ENCODE measurements at places on chromosomes 11 and 22. TPM values are rescaled to one million over a fixed set of nuclear protein-coding genes. Genes with fewer than 3 reads are reported as not detected.

- H3K27me3 ChIP-seq, result no peaks in the 10 kb centered on the region
- H3K4me1 ChIP-seq, result no peaks in the 10 kb centered on the region
- H3K36me3 ChIP-seq, result no peaks in the 10 kb centered on the region
- DNase-seq, result no peak
These were observed 39.5 kb upstream of the EMID1 start for GRCh38 chr22:29166180-29166579.

SUN2 gene
- total RNA-seq, result 37.6 TPM

- peak; percentile 66 for DNase-seq
- no peaks in the 10 kb centered on the region for H3K27me3 ChIP-seq
- peaks cover 34% of the 10 kb centered on the region for H3K36me3 ChIP-seq
- H3K27ac ChIP-seq, result peak overlapping the region; percentile 90
- H3K4me3 ChIP-seq, result peak overlapping the region; percentile 65
These were observed 1.0 kb downstream of the SUN2 start for GRCh38 chr22:38754751-38755154.

DNA sequence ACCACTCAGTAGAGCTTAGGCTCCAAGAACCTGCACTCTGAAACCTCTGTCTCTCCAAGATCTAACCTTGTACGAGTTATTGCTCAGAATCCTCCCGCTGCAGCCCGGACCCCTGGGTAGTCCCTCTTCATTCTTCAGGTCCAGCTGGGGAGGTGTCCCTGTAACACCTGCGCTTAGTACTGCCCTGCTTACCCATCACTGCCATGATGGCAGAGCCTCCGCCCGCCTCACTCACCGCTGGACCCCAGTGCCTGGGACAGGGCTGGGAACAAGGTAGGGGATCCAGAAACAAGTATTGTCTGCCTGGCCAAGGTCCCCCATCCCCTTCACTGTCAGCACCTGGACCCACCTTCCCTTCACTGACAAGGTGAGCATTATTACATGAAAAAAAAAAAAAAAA lies 50.3 kb downstream of the THAP12 start:
- H3K27ac ChIP-seq, result no peak overlapping the region
- no peak overlapping the region for H3K4me3 ChIP-seq
- H3K27me3 ChIP-seq, result no peaks in the 10 kb centered on the region
- peaks cover 15% of the 10 kb centered on the region for H3K4me1 ChIP-seq
- DNase-seq, result no peak
- H3K36me3 ChIP-seq, result no peaks in the 10 kb centered on the region

GRCh38 chr11:130278745-130279144 lies 36.0 kb downstream of the ZBTB44 start:
- no peaks in the 10 kb centered on the region for H3K4me1 ChIP-seq
- H3K4me3 ChIP-seq, result no peak overlapping the region
- H3K27me3 ChIP-seq, result no peaks in the 10 kb centered on the region
- H3K27ac ChIP-seq, result no peak overlapping the region

DNA sequence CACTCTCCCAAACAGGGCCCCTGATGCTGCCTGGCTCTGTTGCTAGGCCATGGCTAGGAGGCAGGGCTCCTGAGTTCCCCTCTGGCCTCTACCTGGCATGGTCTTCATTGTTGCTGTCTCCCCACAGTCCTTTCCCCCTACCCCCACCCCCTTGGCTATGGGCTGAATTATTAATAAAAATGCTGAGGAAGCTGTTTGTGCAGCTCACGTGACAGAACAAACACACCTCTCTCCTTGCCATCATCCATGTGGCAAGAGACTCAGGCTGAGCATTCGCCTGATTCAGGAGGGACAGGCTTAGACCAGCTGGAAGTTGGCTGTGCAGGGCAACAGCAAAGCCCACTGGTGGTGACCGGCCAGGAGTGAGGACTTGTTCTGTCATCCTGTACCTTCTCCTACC lies 4.2 kb upstream of the SYT7 start:
- H3K4me1 ChIP-seq, result peaks cover 34% of the 10 kb centered on the region
- no peak overlapping the region for H3K27ac ChIP-seq
- no peak overlapping the region for H3K4me3 ChIP-seq
- peaks cover 48% of the 10 kb centered on the region for H3K27me3 ChIP-seq
